Chondrocyte (in vitro differentiated cells): ENCODE measurements at places on chromosomes 2 and 18. TPM values are rescaled to one million over a fixed set of nuclear protein-coding genes. Genes with fewer than 3 reads are reported as not detected.

DNA sequence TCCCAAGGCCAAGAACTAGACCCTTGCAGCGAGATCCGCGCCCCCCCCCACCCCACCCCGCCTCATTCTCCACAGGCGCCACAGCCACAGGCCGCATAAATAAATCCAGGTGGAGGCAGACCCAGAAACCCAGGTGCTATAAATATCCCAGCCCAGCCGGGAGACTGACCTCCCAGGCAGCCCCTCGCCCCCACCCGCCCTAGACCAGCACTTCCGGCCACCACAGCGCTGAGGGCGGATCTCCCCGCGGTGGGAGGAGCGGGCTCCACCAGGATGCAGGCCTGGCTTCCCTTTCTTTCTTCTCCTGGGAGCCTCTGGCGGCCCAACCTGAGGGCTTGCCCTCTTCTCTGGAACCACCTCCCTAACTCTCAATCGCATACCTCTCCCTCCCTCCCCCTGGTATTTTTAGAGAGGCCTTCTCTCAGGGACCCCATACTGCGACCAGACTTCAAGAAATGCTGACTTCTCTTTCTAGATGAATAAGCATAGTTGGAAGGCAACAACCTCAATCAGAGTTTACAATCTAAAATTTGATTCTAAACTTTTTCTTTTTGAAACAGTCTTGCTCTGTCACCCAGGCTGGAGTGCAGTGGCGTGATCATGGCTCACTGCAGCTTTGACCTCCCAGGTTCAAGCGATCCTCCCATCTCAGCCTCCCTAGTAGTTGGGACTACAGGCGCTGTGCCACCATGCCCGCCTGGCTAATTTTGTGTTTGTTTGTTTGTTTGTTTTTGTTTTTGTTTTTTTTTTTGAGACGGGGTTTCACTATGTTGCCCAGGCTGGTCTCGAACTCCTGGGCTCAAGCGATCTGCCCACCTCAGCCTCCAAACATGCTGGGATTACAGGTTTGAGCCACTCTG is 55.0 kb downstream of the PKDCC start:
- peaks cover 42% of the 10 kb centered on the region for H3K4me1 ChIP-seq
- H3K27me3 ChIP-seq = no peaks in the 10 kb centered on the region
- H3K4me3 ChIP-seq = peak overlapping the region; percentile 50
- H3K36me3 ChIP-seq = no peaks in the 10 kb centered on the region

GRCh38 chr2:226835420-226835795 is 446 bp upstream of the RHBDD1 start:
- H3K4me3 ChIP-seq = peak overlapping the region; percentile 86
- H3K4me1 ChIP-seq = peaks cover 23% of the 10 kb centered on the region
- H3K36me3 ChIP-seq = no peaks in the 10 kb centered on the region
- H3K27ac ChIP-seq = peak overlapping the region; percentile 98
- no peak for DNase-seq

DNA sequence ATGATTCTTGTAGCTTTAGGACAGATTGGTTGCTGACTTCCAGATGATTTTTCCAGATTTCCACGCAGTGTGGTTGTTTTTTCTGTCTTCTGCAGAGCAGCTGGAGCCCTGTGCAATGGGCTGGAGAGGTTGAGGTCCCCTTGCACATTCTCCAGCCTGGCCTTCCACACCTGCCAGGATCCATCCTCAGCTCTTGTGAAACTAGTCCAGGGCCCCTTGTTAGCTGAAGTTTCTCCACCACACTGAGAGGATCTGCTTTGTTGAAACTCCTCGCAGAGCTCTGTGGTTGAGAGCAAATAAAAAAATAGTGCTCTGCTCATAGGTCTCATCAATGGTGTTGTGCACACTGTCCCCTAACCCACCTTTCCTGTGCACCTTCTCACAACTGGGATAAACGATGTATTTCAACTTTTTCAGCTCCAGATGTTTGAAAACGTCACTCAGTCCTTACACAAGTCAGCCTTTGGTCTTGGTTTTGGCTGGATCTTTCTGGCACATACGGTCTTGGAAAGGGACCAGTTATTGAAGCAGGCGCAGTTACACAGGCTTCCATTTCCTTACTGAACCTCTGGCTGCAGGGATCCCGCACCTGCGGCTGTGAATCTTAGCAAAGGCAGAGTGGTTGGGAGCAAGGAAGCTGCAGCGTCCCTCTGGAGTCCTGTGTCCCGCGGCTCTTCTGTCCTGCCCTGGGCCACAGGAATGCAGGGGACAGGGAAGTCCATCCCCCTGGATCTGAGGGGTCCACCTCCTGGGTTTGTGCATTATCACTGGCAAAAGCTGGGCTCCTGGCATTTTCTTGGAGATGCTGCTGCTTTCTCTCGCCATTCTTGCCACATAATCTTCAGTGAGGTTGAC is 272.0 kb upstream of the DSEL start:
- no peaks in the 10 kb centered on the region for H3K36me3 ChIP-seq
- no peak for DNase-seq
- no peaks in the 10 kb centered on the region for H3K27me3 ChIP-seq
- peaks cover 8% of the 10 kb centered on the region for H3K4me1 ChIP-seq

DNA sequence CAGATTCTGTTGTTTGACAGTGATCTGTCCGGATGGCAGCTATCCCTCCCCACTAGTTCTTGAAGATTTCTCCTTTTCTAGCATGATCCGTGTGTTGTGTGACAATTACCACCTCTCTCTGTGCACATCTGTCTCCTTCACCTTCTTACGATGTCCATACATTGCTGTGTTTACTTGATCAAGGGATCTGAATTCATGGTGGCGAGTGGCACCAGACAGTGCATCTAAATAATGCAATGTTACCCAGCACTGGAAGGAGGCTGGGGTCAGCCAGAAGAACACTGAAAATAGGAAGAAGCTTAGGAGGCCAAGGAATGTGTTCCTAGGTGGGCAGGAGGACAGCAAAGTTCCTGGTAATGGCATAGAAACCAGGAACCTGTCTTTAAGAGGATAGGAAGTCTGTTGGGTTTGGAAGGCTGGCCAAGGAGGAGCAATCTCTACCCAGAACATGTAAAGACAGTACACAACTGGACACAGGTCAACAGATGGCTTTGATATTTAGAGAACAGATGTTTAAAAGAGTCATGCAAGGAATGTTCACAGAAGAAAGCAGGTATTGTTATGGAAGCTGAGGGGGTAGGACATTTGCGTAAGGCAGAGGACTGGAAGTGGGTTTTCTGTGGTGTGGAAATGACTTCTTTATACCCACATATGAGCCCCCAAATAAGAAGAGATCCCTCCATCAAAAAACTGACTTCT is 126.4 kb downstream of the HRH4 start:
- DNase-seq = no peak
- no peak overlapping the region for H3K27ac ChIP-seq
- peaks cover 6% of the 10 kb centered on the region for H3K27me3 ChIP-seq
- H3K4me3 ChIP-seq = no peak overlapping the region
- no peaks in the 10 kb centered on the region for H3K36me3 ChIP-seq

- DNase-seq = no peak
- no peaks in the 10 kb centered on the region for H3K27me3 ChIP-seq
- H3K27ac ChIP-seq = peak overlapping the region; percentile 74
- H3K4me3 ChIP-seq = peak overlapping the region; percentile 27
- H3K36me3 ChIP-seq = no peaks in the 10 kb centered on the region
Observed at GRCh38 chr2:197251576-197251975, 59.0 kb downstream of the ANKRD44 start.

DNA sequence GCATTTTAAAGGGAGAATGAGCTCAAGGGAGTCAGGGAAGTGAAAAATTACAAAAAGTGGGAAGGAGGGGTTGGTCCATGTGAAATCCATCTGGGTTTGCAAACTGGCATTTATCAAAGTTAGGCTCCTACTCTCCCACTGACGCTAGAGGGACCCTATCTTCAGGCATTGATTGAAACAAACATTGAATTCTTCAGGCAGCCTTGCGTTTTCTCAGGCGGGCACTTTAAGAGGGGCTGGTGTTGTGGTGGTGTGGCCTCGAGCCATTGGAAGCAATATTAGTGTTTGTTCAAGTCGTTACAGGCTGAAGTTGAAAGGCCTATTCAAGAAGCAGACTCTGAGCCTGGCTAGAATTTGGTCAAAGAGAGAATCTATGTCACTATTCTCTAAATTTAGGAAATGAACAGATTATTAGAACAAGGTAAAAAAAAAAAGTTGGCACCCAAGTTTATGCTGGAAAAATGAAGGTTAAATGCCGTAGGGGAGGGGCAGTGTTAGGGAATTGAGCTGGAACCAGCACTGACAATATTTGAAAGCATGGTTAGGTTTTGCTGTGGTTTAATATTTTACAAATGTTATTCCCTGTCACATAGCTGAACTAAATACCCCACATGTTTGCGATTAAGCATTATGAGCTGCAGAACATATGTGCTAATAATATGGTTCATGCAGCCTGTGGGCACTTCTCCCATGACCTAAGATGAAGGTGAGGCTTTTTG is 36.8 kb downstream of the STON1 start:
- H3K36me3 ChIP-seq = no peaks in the 10 kb centered on the region
- no peak overlapping the region for H3K4me3 ChIP-seq
- peak overlapping the region; percentile 46 for H3K27ac ChIP-seq
- peaks cover 38% of the 10 kb centered on the region for H3K4me1 ChIP-seq
- H3K27me3 ChIP-seq = no peaks in the 10 kb centered on the region

DNA sequence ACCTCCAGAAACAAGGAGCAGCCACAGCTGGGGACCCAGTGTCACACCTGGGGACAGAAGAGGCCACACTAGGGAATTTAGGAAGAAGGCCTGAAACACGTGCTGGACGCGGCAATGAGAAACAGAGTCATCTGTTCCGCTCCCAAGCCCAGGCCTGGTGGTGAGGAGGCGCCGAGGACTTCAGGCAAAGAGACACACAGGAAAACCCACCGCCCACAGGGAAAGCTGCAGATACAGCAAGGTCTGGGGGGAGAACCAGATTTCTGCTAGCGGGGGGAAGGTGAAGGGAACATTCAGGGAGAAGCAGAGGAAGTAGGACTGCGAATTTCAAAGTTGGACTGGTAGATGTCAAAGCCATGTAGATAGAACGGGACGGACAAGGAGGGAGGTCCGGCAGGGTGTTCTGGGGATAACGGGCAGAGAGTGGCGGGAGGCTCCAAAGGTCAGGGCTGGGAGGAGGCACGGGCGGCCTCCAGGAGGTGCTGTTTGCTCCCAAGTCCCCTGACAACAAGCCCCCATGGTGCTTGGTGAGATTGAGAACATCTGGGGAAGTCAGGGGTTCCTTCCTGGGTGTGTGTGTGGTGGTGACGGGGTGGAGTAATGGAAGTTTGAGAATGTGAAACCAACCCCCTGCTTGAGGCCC is 351.7 kb upstream of the MYT1L start:
- peaks cover 12% of the 10 kb centered on the region for H3K27me3 ChIP-seq
- DNase-seq = no peak
- no peak overlapping the region for H3K27ac ChIP-seq
- no peaks in the 10 kb centered on the region for H3K36me3 ChIP-seq
- peaks cover 3% of the 10 kb centered on the region for H3K4me1 ChIP-seq

- DNase-seq = no peak
- H3K36me3 ChIP-seq = no peaks in the 10 kb centered on the region
- H3K4me3 ChIP-seq = no peak overlapping the region
- no peaks in the 10 kb centered on the region for H3K27me3 ChIP-seq
- H3K4me1 ChIP-seq = peaks cover 3% of the 10 kb centered on the region
Observed at GRCh38 chr2:171590116-171590515, 67.8 kb downstream of the CYBRD1 start.

DNA sequence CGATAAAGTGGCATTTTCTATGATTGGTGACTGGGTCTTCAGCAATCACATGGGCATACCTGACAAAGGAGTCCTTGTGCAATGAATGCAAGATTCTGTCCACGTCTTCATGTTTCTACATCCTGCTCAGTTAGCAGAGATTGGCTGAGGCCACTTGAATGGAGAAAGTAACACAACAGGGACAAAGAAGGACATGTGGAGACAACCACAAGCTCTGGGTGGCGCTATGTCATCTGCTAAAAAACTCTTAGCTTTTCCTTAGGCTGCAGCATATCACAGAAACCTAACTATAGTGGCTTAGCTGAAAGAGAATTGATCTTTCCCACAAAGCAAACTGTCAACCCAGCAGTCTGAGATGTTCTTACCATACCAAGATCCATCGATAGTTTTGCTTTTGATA is 1109.7 kb downstream of the SOCS6 start:
- no peak overlapping the region for H3K4me3 ChIP-seq
- no peaks in the 10 kb centered on the region for H3K36me3 ChIP-seq
- H3K4me1 ChIP-seq = no peaks in the 10 kb centered on the region
- H3K27ac ChIP-seq = no peak overlapping the region
- peaks cover 3% of the 10 kb centered on the region for H3K27me3 ChIP-seq
- no peak for DNase-seq

DNA sequence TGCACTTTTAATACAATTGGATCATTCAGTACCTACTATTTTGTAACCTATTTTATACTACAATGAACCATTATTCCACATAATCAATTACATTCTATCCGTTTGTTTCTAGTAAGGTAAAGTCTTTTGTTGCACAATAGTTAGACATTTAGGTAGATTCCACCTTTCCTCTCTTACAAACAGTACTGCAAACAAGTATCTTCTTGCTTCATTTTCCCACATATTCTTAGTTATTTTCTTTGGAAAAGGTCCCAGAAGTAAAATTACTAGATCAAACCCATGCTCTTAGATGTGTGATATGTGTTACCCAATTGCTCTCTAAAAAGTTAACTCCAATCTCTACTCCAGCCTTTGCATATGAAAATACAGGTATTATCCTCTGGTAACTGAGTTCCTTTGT is 49.6 kb downstream of the SPIRE1 start:
- peak overlapping the region; percentile 24 for H3K4me3 ChIP-seq
- H3K4me1 ChIP-seq = peaks cover 83% of the 10 kb centered on the region
- no peaks in the 10 kb centered on the region for H3K27me3 ChIP-seq
- H3K27ac ChIP-seq = peak overlapping the region; percentile 98

- H3K27ac ChIP-seq = no peak overlapping the region
- no peak overlapping the region for H3K4me3 ChIP-seq
- H3K4me1 ChIP-seq = no peaks in the 10 kb centered on the region
- DNase-seq = no peak
- H3K27me3 ChIP-seq = peaks cover 2% of the 10 kb centered on the region
Observed at GRCh38 chr2:11633923-11634478, 36.0 kb downstream of the NTSR2 start.

DNA sequence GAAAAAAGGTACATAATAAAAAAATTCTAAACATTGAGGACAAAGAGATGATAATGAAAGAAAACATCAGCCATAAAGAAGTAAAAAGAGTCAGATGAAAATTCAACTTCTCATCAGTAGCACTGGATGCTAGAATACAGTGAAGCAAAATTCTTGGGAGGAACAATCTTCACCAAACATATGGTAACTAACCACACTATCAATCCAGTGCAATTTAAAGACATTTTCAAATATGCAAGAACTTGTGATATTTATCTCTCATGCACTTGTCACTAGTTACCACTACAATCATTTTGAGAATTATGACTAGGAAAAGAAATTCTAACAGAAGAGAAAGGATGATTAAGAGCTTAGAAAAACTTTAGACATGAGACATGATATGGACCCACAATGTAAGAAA is 127.4 kb downstream of the RTTN start:
- no peaks in the 10 kb centered on the region for H3K4me1 ChIP-seq
- H3K27ac ChIP-seq = no peak overlapping the region
- no peak for DNase-seq

GRCh38 chr2:23699580-23699925 is 227.4 kb downstream of the ATAD2B start:
- H3K4me1 ChIP-seq = no peaks in the 10 kb centered on the region
- H3K27me3 ChIP-seq = no peaks in the 10 kb centered on the region
- H3K36me3 ChIP-seq = peaks cover 26% of the 10 kb centered on the region

Gene CCBE1
- total RNA-seq = 0.38 to 1.8 TPM (median 0.72 TPM) in 3 replicates

Gene ELMOD3
- total RNA-seq = 14.3 to 20.0 TPM (median 15.2 TPM) in 3 replicates

Gene PAX3
- 1.4 to 4.7 TPM (median 4.1 TPM) in 3 replicates for total RNA-seq
